ENCODE measurements at places on chromosomes 6 and 20.

DNA sequence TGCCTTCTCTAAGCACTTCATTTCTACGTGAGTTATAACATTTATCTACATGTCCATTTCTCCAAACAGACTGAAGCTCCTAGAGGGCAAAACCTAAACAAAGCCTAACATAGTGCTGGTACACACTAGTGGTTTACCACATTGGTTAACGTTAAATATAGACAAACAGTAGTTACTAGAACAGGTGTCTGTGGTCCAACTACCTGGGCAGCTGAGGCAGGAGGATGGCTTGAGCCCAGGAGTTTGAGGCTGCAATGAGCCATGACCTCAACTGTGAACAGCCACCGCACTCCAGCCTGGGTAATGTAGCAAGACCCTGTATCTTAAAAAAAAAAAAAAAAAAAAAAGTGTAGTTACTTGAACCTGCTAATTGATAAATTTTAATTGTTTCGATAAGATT, 26.5 kb downstream of the PTPRK start:
- DNase-seq, result no peak

GRCh38 chr6:45737331-45738056, 278.2 kb downstream of the CLIC5 start:
- no peak for DNase-seq

DNA sequence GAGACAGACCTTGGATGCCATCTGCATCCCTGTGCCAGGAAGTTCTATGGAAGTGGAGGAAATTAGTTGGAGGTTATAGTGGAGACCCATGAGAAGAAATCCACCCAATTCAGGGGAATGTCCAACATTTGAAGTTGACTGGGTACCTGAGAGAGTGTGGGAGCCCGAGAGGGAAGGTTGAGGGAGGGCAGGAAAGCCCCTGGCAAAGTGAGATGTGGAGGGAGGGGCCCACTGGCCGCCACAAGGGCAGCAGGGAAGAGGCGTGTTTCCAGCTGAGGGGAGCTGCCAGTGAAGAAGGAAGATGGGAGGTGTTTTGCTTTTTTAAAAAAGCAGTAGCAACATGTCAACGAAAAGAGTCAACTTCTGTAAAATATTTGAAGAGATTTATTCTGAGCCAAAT, 16.3 kb upstream of the SERPINB9 start:
- DNase-seq, result no peak

- no peak for DNase-seq
Measured at GRCh38 chr20:53439616-53440015, 154.0 kb downstream of the ZNF217 start.

- DNase-seq, result no peak
Measured at GRCh38 chr6:132380358-132381029, 20.8 kb downstream of the MOXD1 start.

GRCh38 chr20:62533591-62534495, 58.0 kb upstream of the GATA5 start:
- no peak for DNase-seq
